ENCODE measurements at places on chromosomes 4 and X.

- no peak for DNase-seq
Observed at GRCh38 chr4:102216666-102217065, 128.6 kb downstream of the SLC39A8 start.

- peak; percentile 20 for DNase-seq
Observed at GRCh38 chrX:15679246-15679645, 14.6 kb upstream of the CLTRN start.

GRCh38 chrX:97132664-97133415 lies 249.1 kb downstream of the RPA4 start:
- no peak for DNase-seq

- DNase-seq, result no peak
Observed at GRCh38 chr4:76943129-76943620, 6.4 kb upstream of the SEPTIN11 start.

- DNase-seq, result no peak
Observed at GRCh38 chr4:26732356-26732755, 128.3 kb upstream of the STIM2 start.

DNA sequence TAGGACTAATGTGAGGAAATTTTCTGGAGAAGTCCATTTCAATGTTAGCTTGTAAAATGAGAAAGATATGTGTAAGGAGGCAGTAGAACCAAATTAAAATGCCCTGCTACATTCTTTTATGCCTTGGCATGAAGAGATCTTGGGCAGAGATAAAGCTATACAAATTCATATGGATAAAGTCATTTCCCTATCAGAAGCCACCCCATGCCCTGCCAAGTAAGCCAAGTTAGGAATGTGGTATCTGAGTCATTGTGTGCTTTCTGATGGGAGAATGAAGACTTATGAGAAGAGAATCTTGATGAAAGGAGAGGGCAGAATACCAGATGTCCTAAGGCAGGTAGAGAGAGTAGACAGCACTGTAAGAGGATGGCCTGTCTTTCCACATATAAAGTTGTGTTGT lies 83.7 kb downstream of the TEX13A start:
- DNase-seq, result no peak

All from activated CD4-positive, alpha-beta T cell treated with anti-CD3 and anti-CD28 coated beads for 36 hours (primary cell).